ENCODE measurements at places on chromosomes 3 and 15.

DNA sequence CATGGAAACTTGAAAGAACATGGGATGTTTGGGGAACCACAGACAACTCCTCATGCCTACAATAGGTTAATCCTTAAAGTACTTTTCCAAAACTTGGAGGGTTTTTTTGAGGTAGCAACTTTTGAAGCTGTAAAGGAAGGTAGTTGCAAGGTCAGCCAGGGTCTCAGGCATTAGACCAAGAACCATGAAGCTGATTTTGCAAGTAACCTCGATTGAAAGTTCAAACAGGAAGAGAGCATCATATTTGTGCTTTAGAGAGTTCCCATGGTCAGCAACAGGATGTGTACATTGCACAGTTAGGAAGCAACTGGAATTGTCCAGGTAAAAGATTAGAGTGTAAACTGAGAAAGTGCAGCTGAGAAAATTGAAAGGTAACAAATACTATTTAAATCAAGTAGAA, 199.8 kb upstream of the NR2F2 start:
- DNase-seq: no peak

- no peak for DNase-seq
Measured at GRCh38 chr3:44993471-44994205, 17.6 kb downstream of the EXOSC7 start.

DNA sequence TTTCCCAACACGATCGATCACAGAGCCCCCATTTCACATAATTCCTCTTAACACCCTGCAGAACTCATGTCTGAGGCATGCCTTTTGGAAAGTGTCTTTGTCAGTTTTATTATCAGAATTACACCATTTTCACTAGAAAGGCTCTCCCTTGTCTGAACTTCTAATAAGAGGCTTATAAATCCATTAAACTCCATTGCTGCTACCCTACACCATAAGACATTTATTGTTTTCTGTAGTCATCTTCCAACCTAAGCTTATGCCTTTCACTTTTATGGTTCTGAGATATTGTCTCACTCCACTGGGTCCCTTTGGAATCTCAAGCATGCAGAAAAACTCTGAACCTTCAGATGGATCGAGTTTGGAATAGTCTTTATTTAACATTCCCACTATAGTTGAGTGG, 50.2 kb upstream of the TPM1 start:
- DNase-seq: no peak

GRCh38 chr15:79919749-79920511, 23.1 kb upstream of the MTHFS start:
- no peak for DNase-seq

Measured in stimulated activated CD8-positive, alpha-beta memory T cell treated with anti-CD3 and anti-CD28 coated beads, Interleukin-7, amount 100 ng/mL, for 1 hour (primary cell).